ENCODE measurements at places on chromosomes 1 and 21.

DNA sequence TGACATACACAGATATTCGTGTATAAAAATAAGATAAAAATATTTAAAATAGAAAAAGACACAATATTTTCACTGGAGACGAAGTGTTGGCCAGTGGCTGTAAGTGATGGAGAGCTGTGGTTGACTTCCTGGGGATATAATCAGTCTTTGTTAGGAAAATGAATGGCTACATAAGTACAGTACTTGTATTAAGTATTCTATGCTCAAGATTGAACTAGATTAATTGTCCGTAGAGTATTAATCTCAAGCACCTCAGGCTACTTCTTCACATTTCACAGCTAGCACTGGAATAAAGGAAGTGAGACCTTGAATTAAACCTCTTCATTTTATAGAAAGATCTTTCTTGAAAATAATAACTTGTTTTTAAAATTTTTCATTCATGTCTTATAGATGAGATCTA lies 39.0 kb upstream of the RGS5 start:
- DNase-seq, result no peak

GRCh38 chr1:2811533-2811918 lies 10.0 kb upstream of the TTC34 start:
- no peak for DNase-seq

- DNase-seq, result no peak
Observed at GRCh38 chr21:41348434-41348833, 13.4 kb upstream of the MX2 start.

DNA sequence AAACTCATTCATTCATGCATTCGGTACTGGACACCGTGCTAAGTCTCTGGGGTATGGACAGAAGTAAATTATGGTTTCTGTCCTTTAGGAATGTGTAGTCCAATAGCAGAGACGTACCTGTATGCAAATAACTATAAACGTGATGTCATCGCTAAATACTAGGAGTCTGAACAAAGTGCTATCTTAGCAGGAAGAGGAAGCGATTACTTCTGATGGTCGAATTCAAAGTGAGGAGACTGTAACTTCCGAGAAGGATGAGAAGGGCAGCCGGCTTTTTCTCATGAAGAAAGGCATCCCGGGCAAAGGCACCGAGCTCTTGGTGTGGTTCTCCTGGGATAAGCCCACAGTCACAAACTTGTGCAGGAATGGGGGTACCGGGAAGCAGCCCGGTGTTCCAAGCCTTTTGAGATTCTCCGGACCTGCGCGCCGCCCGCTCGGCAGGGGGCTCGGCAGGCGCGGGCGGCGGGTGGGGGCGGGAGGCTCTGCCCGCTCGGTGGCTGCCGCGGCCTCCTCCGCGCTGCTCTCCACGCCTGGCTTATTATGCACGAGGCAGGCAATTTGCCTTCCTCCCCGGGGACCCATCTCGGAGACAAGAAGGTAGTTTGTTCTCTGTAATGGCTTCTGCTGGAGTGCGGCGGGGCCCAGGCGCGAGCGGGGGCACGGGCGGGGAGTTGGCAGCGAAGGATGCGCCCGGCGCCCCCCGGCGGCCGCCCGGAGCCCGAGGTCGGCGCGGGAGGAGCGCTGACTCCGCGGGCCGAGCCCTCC lies 67.5 kb upstream of the CD1D start:
- DNase-seq, result peak; percentile 29

- no peak for DNase-seq
Observed at GRCh38 chr1:70034403-70034802, 171.0 kb downstream of the LRRC40 start.

- DNase-seq, result no peak
Observed at GRCh38 chr1:179053486-179053885, 27.8 kb downstream of the FAM20B start.

- no peak for DNase-seq
Observed at GRCh38 chr1:51488372-51489050, 30.6 kb downstream of the EPS15 start.

DNA sequence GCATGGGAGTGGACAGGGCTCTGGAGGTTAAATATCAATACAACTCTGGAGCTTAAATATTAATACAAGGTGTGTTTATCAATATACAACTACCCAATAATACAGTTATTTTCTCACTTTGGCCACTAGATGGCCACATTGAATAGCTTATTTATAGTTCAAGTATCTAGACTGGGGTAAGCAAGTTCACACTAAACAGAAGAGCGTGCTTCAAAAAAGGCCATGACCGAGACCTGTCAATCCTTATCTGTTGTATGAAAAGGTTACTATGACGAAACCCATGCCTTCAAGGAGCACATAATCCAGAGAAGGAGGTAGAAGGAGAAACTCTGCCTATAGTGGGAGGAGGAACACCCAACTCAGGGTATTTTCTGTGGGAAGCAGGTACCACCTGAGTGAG lies 29.1 kb downstream of the CHML start:
- no peak for DNase-seq

- DNase-seq, result peak; percentile 49
Observed at GRCh38 chr1:21293537-21294265, 3.4 kb upstream of the ECE1 start.

GRCh38 chr1:56025942-56026341 lies 553.4 kb downstream of the PLPP3 start:
- no peak for DNase-seq

DNA sequence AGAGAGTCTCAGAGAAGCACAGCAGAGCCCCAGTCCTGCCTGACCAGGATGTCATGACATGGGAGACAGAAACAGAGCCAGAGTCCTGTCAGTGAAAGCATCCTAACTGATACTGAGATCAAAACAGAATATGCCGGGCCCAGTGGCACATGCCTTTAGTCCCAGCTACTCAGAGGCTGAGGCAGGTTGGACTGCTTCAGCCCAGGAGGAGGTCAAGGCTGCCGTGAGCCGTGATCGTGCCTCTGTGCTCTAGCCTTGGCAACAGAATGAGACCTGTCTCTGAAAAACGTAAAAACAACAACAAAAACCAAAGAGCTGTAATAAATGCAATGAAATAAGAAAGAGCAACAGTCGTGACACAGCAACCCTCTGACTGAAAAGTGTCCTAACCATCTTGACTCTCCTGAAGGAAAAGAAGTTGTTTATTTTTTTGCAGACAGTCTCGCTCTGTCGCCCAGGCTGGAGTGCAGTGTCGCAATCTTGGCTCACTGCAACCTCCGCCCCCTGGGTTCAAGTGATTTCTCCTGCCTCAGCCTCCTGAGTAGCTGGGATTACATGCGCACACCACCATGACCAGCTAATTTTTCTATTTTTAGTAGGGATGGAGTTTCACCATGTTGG lies 189.2 kb downstream of the SLC45A1 start:
- no peak for DNase-seq

GRCh38 chr21:31107176-31107785 lies 69.0 kb upstream of the KRTAP19-8 start:
- no peak for DNase-seq

DNA sequence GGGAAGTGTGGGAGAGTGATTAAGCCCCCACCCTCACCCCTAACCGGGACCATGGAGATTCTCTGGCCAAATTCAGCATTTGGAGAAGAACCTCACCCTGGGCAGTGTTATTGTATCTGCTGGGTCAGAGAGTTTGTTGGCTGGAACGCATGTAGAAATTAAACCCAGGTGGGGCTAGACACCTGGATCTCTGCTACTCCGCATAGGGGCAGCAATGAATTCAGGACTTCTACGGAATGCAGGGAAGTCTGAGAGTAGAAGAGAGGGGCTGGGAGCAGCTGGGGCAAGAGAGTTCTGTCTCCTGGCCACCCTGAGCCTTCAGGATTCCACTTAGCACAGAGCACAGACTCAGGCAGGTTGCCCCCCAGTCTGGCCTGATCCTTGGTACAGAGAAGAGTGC lies 3.6 kb upstream of the CRABP2 start:
- DNase-seq, result no peak

DNA sequence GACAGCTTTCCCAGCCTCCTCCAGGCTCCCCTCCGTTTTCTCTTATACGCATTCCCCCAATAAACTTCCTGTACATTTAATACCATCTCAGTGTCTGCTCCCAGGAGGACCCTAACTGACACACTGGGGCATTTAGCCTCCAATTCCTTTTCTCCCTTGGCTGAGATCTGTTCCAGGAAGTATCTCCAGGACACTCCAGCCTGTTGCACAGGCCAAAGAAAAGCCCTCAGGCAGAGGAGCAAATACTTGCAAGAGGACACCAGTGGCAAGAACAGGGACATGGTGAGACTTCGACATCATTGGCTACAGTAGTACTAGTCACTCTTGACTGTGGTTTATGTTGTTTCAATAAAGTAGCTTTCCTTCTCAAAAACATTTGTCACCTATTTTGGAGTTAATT lies 4.7 kb upstream of the SYNJ1 start:
- DNase-seq, result no peak

DNA sequence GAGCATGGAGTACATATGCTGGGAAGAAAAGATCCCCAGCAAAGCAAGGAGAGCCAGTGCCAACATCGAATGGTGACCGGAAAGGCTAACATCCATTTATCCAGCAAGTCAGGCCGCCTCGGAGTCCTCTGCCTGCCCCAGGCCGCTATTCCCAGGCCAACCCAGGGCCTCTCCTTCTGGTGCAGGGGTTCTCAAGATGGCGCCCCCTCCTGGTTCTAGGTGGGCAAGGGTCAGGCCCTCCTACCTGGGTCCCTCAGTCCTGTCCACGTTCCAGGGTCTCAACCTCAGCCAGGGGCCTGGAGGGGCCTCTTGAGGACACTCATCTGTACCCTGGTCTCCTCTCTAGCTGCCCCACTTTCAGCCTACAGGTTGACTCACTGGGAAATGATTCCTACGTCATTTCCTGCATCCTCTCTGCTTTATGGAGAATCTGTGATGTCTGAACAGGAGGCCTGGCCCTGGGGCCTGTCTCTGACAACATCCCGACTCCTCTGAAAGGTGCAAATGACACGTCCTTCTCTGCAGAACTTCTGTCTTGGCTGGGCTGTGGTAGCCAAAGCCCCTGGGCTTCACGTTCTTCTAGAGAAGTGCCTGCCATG lies 145.3 kb downstream of the PSMG1 start:
- DNase-seq, result no peak

DNA sequence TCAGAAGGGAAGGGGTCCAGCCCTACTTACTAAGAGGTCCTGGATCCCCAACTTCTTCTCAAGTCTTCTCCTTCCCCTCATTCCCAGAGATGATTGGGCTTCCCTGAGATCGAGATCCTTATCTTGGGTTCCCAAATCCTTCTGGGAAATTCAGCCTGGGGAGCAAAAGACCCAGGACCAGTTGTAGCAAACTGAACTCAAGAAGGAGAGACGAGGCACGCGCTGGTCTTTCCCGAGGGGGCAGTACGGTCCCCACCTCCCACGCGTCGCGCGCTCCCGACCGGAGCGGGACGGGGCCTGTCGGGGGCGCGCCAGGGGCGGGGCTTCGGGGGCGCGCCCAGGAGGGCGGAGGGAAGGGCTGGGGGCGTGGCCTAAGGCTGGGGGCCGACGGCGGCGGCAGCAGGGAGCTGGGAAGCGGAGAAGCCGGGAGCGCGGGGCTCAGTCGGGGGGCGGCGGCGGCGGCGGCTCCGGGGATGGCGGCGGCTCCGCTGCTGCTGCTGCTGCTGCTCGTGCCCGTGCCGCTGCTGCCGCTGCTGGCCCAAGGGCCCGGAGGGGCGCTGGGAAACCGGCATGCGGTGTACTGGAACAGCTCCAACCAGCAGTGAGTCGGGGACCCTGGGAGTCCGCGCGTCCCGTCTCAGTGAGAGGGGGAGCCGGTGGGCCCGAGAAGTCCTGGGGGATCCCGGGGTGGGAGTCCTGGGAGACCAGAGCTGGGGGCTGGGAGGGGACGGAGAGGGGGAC lies at the start of gene EFNA3:
TSS of gene EFNA3 (plus strand) at position 369 of the 741 bp plus-strand sequence. CDS start at position 474, 105 bp downstream.
- no peak for DNase-seq

GRCh38 chr1:43753422-43753821 lies 46.1 kb downstream of the ST3GAL3 start:
- no peak for DNase-seq

- DNase-seq, result no peak
Observed at GRCh38 chr1:152759453-152760173, 1.8 kb downstream of the KPRP start.

DNA sequence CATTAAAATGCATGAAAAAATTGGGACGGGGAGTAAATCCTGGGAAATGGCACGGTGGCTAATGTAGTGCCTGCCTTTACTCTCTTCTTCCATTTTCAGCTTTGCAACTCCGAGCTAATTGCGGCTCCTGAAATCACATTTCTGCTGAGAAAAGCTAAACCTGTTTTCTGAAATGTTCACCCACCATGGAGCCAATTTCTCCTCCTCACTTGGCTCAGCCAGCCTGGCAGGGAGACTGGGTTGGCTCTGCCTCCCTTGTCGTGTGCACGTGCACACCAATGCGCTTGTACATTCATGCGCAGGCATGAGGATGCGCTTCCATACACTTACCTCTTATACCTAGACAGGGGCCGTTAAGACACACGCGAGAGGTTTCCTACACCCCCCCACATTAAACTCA lies 165.4 kb downstream of the PLXNA2 start:
- DNase-seq, result no peak

GRCh38 chr1:174273776-174274175 lies 114.5 kb downstream of the RABGAP1L start:
- no peak for DNase-seq

GRCh38 chr1:200367841-200368534 lies 41.8 kb downstream of the ZNF281 start:
- DNase-seq, result no peak

DNA sequence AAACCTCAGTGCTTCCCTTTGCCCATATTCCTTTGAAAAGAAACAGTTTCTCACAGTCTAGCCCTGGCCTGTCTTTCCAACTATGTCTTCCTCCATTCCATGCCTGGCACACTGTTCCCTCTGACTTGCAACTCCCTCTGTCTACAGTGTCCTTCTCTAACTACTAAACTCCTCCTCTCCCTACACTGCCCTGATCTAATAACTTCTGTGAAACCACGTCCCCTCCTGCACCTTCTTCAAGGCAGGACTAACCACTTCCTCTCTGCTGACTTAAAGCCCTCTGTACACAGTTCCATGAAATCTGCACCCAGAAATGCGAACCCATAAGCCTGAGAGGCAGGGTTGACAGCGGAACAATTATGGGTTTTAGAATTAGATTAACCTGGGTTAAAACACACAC lies 62.2 kb upstream of the ATP1B1 start:
- peak; percentile 14 for DNase-seq

GRCh38 chr1:154276797-154277196 lies 4.4 kb downstream of the HAX1 start:
- no peak for DNase-seq

- DNase-seq, result no peak
Observed at GRCh38 chr21:41777951-41778815, 11.3 kb upstream of the RIPK4 start.

DNA sequence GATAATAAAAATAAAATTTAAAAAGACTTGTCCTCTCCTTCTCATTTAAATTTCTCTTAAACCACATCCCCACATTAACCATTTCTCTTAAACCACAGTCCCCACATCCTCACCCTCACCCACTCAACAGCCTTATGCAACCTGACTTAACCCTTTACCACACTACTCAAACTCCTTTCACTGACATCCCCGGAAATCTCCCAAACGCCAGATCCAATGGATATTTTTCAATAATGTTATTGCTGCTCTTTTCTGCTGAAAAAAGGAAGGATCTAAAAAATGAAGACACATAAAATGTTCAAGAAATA lies 54.2 kb upstream of the EEIG2 start:
- DNase-seq, result no peak

- no peak for DNase-seq
Observed at GRCh38 chr1:1336446-1336845, 5.4 kb downstream of the TAS1R3 start.

- no peak for DNase-seq
Observed at GRCh38 chr1:203295796-203296195, 9.5 kb upstream of the BTG2 start.

GRCh38 chr21:42312626-42313104 lies 2.5 kb downstream of the TFF3 start:
- no peak for DNase-seq

GRCh38 chr21:38027901-38028498 lies 111.7 kb upstream of the KCNJ6 start:
- no peak for DNase-seq

GRCh38 chr1:234899041-234899729 lies 229.5 kb downstream of the TOMM20 start:
- no peak for DNase-seq
